ENCODE measurements at places on chromosomes 12 and 14.

DNA sequence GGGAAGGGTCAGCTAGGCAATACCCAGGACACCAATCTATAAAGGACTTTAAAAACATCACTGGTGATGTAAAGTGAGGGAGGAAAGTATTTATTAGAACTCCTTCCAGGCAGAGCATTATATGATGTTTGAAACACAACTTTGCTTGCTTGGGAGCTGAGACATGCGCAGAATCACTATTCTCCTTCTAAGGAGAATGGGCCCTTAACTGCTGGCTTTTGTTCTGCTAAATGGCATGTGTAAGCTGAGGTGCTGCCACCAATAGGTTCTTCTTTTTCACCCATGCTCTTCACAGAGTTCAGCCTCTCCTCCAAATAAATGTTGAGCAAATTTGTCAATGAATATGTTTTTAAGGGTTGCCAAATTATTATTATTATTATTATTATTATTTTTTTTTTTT lies 3.9 kb downstream of the STAC3 start:
- DNase-seq = no peak

- DNase-seq = no peak
Observed at GRCh38 chr12:28586481-28586880, 396.2 kb downstream of the CCDC91 start.

DNA sequence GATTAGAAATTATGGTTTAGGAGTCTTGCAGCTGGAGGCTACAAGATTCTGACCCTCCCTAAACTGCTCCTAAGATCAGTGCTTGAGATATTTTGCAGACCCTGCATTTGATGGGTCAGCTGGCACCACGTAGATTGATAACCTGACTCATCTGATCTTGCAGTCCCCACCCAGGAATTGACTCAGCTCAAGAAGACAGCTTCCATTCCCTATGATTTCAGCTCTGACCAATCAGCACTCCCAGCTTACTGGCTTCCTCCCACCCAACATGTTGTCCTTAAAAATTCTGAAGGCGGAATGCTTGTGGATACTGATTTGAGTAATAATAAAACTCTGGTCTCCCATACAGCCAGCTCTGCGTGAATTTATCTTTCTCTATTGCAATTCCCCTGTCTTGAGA lies 23.2 kb upstream of the MTHFD1 start:
- no peak for DNase-seq

GRCh38 chr14:70785556-70785955 lies 23.8 kb downstream of the MAP3K9 start:
- DNase-seq = no peak

DNA sequence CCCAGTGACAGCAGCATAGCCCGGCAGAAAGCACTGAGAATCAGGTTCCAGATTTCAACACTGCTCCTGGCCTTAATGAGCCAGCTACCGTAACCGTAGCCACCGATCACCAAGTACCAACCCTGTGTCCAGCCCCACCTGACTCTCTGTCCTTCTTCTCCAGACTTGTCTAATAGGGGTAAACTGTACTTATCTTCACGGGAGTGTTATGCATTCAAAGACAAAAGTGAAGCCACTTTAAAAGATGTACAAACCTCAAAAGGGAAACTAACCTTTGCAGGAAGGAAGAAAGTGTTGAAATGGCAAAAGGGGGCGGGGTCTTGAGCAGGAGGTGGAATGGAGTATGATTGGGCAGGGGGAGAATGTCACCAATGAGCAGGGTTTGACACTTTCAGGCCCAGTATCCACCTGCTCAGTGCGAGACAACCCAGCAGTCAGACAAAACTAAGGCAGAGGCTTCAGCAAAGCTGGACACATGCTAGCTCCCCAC lies 226.1 kb downstream of the CHST11 start:
- DNase-seq = peak; percentile 92

DNA sequence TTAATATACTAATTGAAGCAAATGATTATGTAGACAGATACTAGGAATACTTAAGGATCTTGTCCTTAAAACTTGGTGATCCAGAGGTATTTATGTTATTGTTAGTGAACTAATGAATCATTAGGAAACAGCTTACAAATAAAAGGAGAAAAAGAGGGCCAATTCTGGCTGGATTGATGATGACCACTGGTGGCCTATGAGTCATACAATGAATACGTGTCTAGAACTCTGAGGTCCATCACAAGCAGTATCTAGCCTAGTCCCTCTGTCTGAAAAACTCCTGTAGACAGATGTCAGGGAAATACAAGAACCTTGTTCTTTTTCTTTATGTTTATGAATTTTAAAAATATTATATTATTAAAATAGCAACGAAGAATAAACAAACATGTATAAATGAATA lies 51.7 kb upstream of the RTL1 start:
- no peak for DNase-seq

DNA sequence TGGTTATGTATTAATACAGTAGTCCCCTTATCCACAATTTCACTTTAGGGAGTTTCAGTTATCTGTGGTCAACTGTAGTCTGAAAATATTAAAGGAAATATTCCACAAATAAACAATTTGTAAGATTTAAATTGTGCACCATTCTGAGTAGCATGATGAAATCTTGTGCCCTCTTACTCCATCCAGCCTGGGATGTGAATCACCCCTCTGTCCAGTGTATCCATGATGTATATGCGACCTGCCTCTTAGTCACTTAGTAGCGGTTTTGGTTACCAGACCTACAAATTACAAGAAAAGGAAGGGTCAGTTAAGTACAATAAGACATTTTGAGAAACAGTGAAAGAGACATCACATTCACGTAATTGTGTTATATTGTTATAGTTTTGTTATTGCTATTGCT lies 39.9 kb upstream of the MDGA2 start:
- DNase-seq = no peak

DNA sequence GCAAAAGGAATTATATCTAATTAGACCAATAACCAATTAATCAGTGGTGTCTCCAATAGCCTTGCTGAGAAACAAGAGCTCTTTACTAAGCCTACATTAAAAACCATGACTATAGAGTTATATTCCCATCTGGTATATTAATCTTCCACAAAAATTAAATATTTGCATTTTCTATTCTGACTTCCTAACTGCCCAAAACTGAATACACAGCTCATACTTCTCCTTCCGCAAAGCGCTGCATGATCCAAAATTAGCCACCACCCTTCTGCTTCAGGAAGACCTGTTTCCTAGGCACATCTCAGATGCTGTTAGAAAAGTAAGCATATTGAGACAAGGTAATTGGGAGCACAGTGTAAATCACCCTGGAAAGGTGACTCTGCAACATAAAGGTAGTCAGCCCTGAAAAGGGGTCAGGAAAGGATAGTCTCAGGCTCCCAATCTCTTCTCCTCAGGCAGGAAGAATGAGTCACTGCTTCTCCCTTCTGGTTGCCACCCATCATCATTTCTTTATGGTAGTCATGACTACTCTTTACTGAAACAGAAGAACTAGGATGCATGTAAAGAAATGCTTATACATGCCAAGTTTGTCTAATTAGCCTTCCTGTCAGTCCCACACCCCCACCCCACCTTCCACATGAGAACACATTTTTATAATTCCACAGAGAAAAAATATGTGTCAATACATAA lies 54.3 kb downstream of the PLCZ1 start:
- DNase-seq = no peak

DNA sequence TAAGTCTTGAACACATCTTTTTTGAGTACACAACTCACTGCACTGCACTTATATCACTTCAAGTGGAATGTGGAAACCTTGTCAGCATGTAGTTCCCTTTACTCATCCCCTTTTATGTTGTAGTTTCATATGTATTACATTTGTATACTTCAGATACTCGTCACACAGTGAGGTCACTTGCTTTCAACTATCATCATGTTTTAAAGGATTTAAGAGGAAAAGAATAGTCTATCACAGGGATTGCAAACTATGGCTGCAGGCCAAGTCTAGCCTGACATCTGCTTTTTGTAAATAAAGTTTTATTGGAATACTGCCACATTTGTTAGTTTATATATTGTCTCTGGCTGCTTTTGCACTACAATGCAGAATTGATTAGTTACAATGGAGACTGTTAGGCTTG lies 24.3 kb downstream of the CNOT2 start:
- DNase-seq = no peak

GRCh38 chr12:52837781-52838608 lies 3.9 kb upstream of the KRT79 start:
- DNase-seq = no peak

- no peak for DNase-seq
Observed at GRCh38 chr12:94031763-94032162, 116.6 kb upstream of the PLXNC1 start.

DNA sequence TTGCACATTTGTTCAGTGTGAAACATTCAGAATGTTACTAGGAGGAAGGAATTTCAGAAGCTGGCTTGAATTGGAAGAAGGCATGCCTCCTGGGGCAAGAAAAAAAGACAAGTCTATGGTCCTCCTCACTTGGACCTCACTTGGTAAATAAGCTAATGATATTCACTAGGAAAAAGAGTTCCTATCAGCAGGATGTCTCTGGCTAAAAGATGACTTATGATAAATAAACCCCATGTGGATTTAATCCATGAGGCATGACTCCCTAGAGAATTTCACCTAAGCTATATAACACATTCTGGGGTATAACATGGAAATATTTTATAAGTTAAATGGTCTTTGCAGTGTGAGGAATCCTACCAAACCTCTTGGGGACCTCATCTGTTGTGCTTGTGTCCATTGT lies 199.9 kb downstream of the LRIG3 start:
- DNase-seq = no peak

DNA sequence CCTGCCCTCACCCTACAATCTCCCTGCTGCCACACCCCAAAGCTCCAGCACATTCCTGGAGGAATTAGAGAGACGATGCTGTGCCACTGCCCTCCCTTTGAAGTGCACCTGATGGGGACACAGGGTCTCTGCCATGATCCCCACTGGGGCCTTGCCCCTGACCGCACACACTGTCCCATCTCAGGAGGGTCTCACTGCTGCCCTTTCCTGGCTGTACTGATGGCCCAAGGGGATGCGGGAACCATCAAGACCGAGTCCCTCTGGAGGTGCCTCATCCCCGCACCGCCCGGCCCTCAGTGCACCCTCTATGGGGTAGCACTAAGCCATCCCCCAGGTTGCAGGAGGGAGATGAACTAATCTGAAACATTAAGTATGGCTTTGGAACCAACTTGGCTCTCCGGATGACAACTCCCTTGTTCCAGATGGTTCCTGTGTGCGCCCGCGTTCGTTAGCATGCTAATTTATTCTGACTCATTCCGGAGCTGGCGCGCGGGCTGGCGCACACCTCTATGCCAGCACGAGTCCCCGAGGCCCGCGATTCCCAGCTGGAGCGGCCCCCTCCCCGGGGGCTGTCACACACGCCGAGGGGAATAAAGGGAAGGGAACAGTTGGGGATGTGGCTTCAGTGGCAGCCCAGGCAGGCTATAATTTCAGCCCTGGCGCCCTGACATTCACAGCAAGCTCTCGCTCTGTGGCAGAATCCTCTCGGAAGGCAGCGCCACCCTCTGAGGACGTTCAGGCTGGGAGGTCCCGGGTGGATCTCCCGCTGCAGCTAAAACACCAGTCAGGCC lies 34.2 kb upstream of the C14orf180 start:
- no peak for DNase-seq

- DNase-seq = no peak
Observed at GRCh38 chr12:16437281-16437816, 89.9 kb downstream of the MGST1 start.

GRCh38 chr12:59742841-59743240 lies 147.0 kb downstream of the SLC16A7 start:
- DNase-seq = no peak

- peak; percentile 15 for DNase-seq
Observed at GRCh38 chr14:22819151-22819988, 4.1 kb upstream of the SLC7A7 start.

DNA sequence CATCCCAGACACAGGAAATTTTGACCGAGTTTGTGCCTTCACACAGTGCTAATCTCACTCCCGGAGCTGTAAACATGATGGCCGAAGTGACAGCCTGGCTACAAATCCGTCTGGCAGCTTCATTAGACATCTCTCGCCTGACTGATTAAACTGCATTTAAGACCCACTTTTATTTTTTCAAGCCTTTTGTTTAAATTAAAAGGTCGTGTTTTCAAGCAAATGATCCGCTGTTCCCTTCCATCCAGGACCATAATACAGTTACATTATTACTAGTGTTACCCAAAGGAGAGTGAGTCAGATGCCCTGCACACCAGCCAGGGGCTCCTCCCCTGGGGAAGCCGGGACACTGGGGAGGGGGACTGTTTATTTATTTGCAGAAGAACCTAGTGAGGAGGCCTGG lies 200.2 kb downstream of the EXOC5 start:
- no peak for DNase-seq

DNA sequence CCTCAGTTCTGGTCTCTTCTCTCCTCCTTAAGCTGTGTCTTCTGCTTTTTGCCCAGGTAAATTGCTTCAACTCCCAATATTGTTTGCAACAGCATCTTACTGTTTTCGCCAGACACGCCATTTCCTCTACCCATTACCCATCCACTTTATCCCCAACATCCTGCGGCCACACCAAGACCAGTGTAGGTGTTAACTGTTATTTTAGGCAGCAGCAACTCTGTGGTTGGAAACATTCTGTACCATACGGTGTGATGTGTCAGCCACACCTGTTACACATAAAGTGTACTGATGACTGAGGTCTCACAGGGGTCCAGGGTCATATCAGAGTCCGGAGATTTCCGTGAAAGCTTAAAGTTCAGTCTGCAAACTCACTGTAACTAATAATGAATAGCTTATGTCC lies 21.8 kb upstream of the KLRD1 start:
- DNase-seq = no peak

GRCh38 chr12:77064896-77065360 lies 441 bp downstream of the E2F7 start:
- DNase-seq = peak; percentile 29

DNA sequence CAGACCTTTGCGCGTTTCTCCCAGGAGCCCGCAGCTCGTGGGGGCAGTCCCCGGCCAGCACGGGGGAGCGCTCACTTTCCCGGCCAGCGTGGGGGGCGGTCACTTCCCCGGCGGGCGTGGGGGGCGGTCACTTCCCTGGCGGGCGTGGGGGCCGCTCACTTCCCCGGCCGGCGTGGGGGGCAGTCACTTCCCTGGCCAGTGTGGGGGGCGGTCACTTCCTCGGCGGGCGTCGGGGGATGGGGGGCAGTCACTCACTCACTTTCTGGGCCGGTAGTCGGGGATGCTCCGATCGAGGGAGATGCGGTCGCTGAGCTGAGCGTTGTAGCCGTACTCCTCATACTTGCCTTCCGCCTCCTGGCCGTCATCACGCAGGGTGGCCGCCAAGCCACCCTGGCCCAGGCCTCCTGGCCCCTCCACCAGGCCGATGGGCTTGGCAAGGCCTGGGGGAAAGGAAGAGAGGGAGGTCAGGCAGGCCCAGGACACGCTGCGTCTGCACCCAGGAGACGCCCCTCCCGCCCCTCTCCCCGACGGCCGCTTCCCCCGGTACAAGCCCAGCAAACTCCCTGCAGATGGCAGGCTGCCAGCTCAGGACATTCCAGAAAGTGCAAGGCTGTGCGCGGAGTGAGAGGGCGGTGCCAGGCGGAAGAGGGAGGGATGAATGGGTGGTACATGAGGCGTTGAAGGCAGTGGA lies 43.3 kb downstream of the GALNT9 start:
- DNase-seq = no peak

- DNase-seq = no peak
Observed at GRCh38 chr12:57883057-57883456, 36.5 kb upstream of the CTDSP2 start.

GRCh38 chr12:68886636-68887572 lies 46.1 kb downstream of the CPM start:
- DNase-seq = no peak

Data from activated CD4-positive, alpha-beta T cell treated with anti-CD3 and anti-CD28 coated beads, Interleukin-2, amount 50 U/mL, for 16 hours (primary cell).